NCI-H446 treated with DMSO at 0.1 percent for 48 hours (cell line): ENCODE measurements at places on chromosomes 2 and 18.

- no peak for DNase-seq
Observed at GRCh38 chr2:20675701-20676352, 8.9 kb downstream of the GDF7 start.

- no peak for DNase-seq
Observed at GRCh38 chr2:71130905-71131244, 441 bp downstream of the MPHOSPH10 start.

- peak; percentile 89 for DNase-seq
Observed at GRCh38 chr2:48248251-48248933, 281.6 kb upstream of the STON1 start.

DNA sequence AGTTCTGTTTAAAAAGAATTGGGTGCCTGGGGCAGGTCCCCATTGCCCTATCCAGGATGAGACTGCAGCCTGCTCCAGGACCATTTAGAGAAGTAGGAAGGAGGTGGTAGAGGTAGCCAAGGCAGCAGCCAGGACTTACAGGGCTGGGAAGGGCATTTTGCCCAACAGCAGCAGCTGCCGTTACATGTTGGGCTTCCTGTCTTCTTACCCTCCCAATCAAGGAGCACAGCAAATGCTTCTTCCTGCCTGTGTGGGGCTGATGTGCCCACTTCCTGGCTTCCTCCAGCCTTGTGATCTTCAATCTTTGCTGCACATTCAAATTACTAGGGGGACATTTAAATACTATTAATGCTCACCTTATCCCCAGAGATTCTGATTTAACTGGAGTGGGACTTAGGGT is 112.0 kb downstream of the QPCT start:
- DNase-seq, result peak; percentile 31

GRCh38 chr2:101463911-101464641 is 10.8 kb downstream of the RFX8 start:
- no peak for DNase-seq

GRCh38 chr2:153497938-153498629 is 19.5 kb upstream of the RPRM start:
- no peak for DNase-seq

DNA sequence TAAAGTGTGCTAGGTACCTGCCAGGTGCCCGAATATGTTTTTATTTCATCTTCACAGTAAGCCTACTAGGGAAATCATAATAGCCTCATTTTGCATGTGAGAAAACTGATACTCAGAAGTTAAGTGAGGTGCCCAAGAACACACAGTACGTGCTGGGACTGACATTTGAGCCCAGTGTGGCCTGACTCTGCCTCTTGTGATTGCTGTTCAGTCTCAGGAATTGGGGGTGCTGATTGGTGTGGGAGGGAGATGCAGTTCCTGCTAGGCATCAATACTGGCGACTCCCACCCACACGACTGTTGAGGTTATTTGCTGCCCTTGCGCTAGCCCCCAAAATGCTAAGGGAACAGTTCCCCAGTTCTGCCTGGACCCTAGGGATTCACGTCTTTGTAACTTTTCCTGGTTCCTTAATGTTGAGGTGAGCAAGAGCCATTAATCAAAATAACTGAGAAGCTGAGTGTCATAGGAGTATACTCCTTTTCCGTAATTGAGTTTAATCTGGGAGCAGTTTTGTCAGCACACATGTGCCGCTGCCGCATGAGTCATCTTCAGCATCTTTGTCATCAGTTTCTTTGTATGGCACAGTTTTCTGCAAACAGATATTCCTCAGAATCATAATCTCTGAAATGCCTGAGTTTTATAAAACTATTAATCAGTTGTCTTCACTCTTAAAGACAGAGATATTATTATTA is 120.7 kb downstream of the NCK2 start:
- no peak for DNase-seq

GRCh38 chr2:9980520-9980919 is 29.0 kb downstream of the GRHL1 start:
- no peak for DNase-seq

- no peak for DNase-seq
Observed at GRCh38 chr2:98280376-98281102, 65.7 kb upstream of the CNGA3 start.
